ENCODE measurements at places on chromosomes 6 and 20. TPM values are rescaled to one million over a fixed set of nuclear protein-coding genes. Genes with fewer than 3 reads are reported as not detected.

- DNase-seq = peak; percentile 77
These were observed 34.7 kb downstream of the GHRH start for GRCh38 chr20:37226889-37227288.

- no peak for DNase-seq
These were observed 30.5 kb downstream of the FOXP4 start for GRCh38 chr6:41576667-41577066.

DNA sequence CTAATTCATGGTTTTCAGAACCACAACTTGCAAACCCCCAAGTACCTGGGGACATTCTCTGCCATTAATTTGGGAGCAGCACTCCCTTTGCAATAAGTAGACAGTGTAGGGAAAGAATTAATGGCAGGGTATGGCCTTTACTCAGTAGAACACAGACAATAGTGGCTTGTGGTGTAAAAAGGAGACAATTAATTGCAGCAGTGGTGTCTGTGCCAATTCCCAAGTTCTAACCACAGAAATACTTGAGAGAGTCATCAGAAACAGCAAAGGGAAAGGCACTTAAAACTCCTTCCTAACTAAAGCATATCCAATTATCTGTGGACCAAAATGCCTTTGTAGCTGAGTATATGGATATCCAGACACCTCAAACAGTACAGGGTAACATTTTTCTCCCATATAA lies 257.6 kb upstream of the POU3F2 start:
- DNase-seq = no peak

DNA sequence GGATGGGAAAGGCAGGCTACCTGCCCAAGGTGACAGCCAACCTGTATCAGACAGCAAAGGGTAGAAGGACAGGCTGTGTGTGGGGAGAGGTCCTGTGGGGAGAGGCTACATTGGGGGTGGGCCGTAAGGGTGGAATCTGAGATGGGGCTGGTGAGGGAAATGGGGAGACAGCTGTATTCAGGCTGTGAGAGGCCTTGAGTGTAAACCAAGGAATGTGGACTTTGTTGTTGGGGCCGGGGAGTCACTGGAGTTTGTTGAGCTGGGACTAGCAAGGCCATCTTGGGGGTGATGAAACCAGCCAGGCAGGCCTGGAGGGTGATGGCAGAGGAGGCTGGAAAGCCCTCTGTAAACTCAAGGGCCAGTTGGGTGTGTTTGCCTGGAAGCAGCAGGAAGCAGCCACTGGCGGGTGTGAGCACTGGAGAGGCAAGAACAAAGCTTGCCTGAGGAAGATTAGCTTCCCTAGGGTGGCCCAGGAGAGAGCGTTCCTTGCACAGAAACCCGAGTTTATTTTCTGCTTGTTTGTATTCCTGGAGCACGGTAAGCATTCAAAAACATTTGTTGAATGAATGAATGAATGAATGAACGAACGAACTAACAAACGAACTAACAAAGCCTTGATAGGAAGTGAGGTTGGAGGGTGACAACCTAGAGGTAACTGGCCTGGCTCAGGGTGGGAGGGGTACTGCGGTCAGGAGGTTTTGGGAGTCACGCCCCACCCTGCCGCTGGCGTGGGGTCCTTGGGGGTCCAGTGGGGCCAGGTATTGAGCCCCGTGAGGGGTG lies 18.9 kb downstream of the TTBK1 start:
- DNase-seq = no peak

DNA sequence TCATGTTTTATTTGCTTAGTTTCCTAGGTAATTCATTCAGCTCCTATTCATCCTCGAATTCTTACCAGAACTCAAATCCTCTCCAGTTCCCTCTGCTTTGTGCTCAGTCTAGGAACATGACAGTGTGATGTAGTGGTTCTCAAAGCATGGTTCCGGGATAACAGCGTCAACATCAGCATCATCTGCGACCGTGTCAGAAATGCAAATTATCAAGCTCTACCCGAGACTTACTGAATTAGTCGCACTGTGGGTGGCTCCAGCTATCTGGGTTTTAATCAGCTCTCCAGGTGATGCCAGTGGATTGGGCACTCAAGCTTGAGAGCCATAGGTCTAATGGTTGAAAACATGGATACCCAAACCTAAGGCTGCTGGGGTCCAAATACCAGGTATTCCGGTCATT lies 7.7 kb upstream of the STK35 start:
- DNase-seq = no peak

DNA sequence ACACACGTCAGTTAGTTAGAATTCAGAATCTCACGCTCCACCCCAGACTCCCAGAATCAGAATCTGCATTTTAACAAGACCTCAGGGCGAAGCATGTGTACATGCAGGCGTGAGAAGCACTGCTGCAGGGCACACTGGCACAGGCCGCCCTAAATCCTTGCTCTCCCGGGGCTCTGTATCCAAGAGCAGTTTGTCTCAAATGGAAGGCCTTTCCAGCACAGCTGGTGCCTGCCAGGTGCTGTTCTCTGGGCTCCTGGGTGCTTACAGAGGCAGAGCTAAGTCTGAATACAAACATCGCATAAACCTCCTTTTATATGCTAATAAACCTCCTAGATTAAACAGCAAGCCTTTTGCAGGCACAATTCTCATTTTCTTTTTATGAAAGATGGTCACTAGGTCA lies 119.1 kb upstream of the CD93 start:
- DNase-seq = no peak

DNA sequence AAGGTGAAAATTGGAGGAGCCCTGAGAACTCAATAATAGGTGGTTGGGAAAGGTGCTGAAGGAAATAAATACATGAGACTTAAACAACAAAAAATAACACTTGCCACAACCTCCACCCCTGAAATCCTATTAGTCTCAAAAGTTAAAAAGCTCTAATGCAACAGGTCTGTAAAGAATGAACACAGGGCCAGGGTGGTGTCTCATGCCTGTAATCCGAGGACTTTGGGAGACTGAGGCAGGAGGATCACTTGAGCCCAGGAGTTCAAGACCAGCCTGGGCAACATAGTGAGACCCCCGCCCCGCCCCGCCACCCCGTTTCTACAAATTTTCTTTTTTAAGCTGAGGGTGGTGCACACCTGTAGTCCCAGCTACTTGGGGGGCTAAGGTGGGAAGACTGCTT lies 1.1 kb upstream of the ZKSCAN8 start:
- DNase-seq = no peak

DNA sequence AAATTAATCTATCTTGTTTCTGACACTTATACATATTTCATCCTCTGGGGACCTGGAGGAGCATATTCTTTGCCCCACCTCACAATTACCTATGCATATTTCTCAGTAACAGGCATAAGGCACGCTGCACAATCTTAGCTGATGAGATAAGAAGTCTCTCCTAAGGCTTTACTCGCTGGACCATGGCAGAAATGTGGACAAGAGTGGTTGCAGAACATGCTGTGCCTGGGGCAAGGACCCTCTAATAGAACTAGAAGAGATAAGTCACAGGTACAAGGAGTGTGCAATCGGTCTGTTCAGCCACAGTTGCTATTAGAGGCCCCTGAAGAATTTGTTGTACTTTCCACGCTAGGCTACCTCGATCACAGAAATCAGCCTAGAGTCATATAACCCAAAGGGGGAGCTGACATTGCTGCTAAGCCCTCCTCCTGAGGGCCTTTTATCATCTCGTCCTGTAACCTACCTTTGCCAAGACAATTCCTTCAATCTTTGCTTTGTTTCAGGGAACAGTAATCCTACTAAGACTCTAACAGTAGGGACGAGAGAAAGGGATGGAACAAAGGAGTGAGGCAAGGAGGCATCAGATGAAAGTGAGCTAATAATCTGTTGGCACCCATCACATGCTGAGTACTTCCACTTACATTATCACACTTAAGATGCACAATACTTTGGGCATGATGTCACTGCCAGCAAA lies 16.1 kb upstream of the DEFB129 start:
- DNase-seq = no peak

DNA sequence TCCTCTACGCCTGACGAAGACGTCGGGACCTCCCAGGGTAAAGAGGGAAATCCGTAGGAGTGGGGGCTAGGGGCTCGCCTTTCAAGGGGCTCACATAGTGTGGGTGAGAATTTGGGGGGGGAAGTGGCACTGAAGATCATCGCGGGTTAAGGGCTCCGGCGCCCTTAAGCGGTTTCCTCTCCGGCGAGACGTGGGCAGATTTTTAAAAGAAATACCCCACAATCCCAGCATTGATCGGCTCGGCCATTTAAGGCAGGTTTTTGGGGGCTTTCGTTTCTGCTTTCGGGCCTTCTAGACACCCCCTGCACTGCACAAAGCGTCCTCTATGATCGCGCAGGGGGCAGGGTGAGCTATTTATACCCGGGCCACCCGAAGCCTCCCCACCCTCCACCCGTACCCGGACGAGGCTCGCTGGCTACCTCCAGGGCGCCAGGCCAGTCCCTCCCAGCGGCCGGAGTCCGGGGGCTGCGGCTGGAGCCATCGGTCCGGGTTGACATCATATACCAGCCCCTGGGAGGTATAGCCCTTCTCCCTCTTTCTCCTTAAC lies 1.2 kb downstream of the NKX2-2 start:
- no peak for DNase-seq

GRCh38 chr6:169555971-169556617 lies 145.7 kb downstream of the WDR27 start:
- no peak for DNase-seq

- DNase-seq = no peak
These were observed 1.5 kb upstream of the RAD21L1 start for GRCh38 chr20:1224205-1224890.

DNA sequence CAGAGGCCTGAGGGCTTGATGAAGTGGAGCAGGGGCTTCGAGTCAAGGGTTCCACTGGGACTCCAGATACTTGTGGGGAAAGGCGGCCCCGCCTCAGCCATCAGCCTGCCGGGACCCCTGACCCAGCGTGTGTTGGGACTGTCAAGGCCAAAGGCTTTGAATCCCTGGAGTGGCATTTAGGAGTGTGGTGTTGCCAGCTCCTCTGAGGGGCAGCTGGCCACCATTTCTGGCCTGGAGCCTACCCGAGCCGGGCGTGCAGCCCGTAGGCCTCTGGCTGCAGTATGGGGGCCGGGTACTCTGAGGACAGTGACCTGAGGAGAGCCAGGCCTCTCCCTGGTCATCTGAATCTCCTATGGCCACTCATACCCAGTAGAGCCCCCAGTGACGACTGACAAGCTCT lies 40.0 kb downstream of the RRBP1 start:
- peak; percentile 55 for DNase-seq

CAGE1 gene
- 0.11 TPM for total RNA-seq

GTSF1L gene
- total RNA-seq = not detected

PTPRK gene
- 30.1 TPM for total RNA-seq

FNDC11 gene
- 0.16 TPM for total RNA-seq

All from Right ventricle myocardium inferior (tissue), 1 donor.